ENCODE measurements at places on chromosomes 16 and 17.

DNA sequence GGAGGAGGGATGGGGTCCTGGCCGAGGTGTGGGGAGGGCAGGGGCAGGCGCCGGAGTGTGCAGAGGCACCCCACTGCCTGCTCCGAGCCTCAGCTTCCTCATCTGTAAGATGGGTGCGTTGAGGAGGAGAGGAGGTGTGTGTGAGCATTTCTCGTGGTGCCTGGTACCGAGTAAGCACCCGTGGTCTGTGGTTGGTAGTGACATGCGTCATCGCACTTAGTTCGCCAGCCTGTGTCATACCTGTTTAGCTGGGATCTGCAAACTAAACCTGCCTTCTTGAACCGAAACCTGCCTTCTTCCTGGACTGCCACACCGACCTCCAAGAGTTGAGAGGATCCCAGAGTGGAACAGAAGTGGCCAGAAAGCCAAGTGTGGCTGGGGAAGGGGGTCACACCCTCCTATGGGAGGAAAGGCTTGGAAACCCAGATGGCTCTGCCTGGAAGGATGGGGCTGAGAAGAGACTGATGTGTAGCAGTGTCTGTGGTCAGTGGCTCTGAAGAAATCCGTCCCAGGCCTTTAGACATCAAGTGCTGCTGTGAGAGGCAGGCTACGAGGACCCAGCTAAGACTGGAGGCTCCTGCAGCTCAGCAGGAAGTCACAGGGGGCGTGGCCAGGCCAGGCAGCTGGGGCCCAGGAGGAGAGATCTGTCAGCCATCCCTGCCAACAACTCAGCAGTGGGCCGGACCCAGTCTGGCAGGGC lies 162.6 kb upstream of the PLCG2 start:
- no peak for DNase-seq

DNA sequence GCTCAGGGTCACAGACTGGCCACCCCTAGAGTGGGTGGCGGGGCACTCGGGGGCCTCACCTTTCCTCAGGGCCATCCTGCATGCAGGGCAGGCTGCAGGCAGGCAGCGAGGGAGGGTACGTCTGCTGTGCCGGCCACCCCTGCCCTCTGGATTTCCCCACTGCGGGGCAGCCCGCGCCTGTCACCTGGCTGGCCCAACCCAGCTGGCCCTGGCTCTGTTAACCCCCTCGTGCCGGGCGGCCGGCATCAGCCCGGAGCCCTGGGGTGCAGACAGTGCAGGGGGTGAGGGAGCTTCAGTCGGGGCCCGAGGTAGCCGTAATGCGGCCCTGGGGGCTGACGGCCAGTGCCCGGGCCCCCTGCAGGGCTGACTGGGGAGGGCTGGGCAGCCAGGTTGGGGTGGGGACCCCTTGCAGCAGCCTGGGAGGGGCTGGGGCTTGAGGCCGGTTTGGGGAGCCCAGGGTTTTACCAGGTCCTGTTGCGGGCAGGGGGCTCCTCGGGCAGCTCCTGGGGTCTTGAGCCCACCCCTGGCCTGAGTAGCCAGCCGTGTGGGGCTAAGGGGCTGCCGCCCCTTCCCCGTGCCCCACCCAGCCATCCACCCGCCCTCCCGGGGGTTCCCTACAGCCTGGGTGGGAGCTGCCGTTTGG lies at the start of gene IGFALS:
Gene IGFALS, minus strand, starts transcription at position 128 of the 643 bp plus-strand sequence. Its CDS starts 53 bp downstream, at position 75.
- no peak for DNase-seq

- no peak for DNase-seq
These were observed 27.8 kb downstream of the IL4R start for GRCh38 chr16:27341549-27341948.

DNA sequence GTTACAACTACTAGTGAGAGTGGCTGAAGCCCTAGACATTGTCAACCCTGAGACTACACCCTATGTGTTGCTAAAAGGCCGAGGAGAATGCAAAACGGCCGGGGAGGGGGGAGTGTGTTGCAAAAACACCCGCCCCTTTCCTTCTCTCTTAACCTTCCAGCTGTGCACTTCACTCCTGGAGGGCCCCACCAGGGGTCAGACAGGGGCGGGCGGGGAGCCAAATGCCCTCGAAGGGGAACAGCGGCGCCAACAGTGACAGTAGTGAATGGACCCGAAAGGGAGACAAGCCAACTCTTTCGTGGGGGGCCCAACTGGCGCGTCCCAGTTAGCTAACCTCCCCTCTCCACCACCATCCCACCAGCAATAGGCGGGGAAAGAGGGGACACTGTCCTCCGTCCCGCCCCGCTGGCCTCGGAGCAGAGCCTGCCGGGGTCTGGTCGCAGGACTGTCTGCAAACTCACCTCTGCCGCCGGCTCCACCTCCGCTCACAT lies 352 bp downstream of the MARF1 start:
- peak; percentile 48 for DNase-seq

DNA sequence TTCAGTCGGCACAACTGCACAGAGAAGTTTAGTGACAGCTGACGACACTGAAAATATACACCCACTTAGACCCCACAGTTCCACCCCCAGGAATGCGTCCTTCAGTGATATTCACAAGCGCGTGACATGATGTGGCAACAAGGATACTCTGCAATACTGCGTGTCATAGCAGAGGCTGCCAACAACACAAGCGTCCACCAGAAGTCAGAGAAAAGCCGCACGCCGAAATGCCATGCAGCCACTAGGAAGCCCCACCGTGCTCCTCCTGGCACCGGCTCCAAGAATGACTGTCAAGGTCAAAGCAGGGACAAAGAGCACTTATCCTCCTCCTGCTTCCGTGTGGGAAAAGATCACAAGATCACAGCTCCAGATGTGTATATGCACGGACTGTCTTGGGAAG lies 3.5 kb downstream of the ATP2A3 start:
- DNase-seq: no peak

- no peak for DNase-seq
These were observed 10.6 kb downstream of the PEMT start for GRCh38 chr17:17580662-17581470.

DNA sequence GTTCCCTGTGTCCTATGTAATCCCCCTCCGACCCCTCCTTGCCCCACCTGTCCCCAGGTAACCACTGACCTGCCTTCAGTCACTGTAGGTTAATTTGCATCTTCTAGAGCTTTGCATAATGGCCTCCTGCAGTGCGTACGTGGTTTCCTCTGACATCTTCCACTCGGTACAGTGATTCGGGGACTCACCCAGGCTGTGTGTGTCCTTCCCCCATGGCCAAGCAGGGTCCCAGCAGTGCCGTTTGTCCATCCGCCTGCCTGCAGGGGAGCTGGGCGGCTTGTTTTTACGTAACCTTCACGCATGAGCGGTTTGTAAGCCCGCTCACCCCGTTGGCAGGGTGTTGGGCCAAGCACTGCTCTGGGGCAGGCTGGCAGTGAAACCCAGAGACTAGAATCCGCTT lies 7.9 kb downstream of the MAPK8IP3 start:
- no peak for DNase-seq

GRCh38 chr16:71883168-71883848 lies 674 bp downstream of the ZNF821 start:
- DNase-seq: no peak
